ENCODE measurements at places on chromosomes 5 and 9.

DNA sequence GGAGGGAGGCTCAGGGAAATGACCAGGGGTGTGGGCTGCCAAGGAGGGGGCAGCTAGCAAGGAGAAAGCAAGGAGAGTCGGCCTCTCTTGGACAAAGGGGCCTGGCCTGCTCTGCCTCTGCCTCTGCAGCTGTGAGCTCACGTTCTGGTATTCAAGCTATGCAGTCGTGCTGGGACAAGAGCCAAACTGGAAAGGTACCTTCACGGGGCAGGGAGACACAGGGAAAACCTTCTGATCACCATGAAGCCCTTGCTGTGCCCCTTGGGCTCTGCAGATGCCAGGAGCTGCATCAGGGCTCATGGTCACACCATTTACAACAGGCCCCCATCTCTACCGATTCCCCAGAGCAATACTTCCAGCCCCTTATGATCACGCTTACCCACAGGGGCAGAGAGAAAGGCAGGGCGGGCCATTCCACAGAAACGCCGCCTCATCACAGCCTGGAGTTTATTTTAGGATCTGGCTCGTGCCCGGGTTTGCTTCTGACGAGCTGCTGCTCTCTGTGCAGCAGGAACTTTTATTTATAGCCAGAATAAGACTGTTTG is 63.2 kb downstream of the PRRT1B start:
- DNase-seq, result no peak

- no peak for DNase-seq
These were observed 118.2 kb downstream of the ENTREP1 start for GRCh38 chr9:69443178-69443577.

DNA sequence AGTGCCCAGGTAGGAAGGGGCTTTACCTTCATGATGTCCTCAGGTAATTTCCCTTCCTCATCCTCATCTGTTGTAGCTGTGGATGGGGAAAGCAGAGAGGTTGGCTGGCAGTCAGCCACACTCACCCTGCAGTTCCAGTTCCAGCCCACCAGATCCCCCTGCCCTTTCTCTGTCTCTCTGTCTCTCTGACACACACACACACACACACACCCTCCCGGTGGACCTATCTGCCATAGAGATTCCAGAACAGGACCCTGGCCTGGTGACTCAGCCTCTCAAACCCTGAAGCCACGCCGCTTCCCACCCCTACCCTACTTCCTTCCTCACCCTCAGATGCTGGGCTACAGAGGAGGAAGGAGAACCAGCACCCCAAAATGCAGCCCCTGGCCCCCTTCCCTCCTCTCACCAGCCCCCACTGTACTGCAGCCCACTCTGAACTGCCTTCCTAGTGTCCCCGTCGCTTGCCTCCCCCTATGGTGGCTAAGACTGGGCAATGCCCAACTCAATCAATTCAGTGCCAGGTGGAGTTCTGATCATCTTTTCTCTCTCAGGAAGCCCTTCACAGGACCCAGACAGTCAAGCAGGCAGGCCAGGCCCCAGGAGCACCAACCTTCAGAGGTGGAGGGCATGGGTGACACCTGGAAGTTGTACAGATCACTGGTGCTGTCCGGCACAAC is 4.8 kb downstream of the IRF1 start:
- no peak for DNase-seq

- no peak for DNase-seq
These were observed 21.7 kb upstream of the NRARP start for GRCh38 chr9:137323531-137324331.

DNA sequence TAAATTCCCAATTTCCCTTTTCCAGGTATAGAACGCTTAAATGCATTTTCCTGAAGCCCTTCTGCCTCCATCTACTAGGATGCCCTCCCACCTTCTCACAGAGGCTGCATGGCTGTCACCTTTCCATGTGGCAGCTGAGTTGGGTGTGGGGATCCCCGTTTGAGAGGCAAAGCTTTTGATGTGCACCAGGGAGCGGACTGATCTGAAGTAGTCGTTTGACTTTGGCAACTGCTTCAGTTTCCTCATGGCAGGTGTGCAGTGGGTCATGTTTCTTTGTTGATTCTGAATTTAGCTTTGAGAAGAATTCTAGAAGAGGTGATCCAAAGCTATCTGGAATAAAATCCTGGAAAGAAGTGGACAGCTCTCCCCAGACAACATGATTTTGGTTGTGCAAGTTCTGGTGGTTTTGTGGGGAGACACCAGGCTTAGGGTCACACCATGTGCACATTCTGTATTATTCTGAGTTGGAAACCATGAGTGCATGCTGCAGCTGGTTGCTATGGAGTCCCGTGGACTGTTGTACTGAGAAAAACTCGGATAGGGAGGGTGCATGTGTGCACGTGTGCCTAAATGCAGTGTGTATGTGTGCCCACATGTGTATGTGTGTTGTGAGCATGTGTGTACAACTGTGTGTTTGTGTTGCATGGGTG is 63.5 kb downstream of the GADD45G start:
- no peak for DNase-seq

DNA sequence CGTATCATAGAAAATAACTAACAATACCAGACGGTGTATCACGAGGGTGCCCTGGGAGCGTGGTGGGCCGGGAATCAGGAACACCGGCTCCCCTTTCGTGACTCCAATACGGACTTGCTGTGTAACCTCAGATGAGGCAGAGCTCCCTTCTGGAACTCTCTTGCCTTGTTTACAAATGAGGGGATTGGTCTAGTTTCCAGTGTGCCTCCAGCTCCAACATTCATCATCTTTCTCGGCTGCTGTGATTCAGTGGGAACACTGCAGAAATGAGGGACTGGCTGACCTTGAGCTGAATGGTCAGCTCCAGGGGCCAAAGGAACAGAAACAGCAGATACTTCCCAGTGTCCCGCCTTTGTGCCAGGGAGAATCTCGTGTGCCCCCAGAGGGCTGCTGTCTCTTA is 22.6 kb upstream of the TGFBI start:
- DNase-seq, result no peak

- no peak for DNase-seq
These were observed 67.5 kb downstream of the HSPA4 start for GRCh38 chr5:133119233-133119711.

DNA sequence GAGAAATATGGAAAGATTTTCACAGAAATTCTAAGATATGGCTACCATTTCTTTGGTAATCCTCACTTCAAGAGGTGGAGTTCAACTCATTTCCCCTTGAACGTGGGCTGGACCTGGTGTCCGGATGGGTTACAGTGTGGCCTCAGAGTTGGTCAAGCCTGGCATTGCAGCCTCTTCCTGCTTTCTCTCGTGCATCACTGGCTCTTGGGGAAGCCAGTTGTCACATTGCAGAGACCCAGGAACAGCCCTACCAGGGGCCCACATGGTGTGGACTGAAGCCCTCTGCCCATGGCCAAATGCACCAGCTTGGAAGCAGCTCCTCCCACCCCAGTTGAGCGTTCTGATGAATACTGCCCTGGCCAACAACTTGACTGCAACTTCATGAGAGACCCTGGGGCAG is 47.7 kb upstream of the FCN1 start:
- no peak for DNase-seq

GRCh38 chr5:60262576-60263295 is 369.2 kb upstream of the PDE4D start:
- DNase-seq, result no peak

DNA sequence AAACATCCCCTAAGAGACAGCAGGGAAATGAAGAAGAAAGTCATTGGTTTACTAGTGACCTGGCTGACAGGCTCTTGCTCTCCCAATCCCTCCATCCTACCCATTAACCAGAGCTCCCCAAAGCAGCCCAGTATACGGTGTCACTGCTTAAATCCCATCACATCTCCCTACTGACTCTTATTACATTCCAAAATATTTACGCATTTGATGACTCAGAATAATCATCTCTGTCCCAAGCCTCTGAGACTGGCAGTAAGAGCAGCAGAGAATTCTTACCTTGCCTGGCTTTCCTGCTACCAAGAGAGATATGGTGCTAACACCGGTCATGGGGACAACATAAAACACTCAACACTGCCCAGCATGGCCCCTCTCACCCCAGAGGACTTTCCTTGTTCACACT is 20.2 kb upstream of the WHRN start:
- no peak for DNase-seq

GRCh38 chr5:138408023-138408422 is 30.8 kb upstream of the REEP2 start:
- no peak for DNase-seq

DNA sequence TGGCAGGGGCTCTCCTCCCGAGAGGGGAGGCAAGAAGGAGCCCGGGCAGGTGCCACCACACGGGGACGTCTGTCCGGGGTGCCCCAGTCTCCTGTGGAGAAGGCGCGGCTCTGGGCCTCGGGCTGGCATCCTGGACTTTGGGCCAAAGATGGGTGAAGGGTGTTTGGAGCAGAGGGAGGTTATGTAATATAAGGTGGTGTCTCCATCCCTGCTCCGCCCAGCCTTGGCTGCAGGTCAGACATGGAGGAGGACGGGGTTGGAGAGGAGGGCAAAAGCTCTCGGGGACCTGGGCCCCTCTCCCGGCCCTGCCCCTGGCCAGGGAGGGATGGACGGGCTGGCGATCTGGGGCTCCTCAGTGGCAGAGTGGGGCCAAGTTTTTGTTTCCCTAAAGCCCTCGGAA is 1.2 kb upstream of the SOHLH1 start:
- no peak for DNase-seq

Measured in activated naive CD4-positive, alpha-beta T cell (primary cell).